Activated CD4-positive, alpha-beta memory T cell treated with anti-CD3 and anti-CD28 coated beads for 36 hours (primary cell): ENCODE measurements at places on chromosomes 2 and 18. TPM values are rescaled to one million over a fixed set of nuclear protein-coding genes. Genes with fewer than 3 reads are reported as not detected.

Gene EVX2
- not detected for total RNA-seq

Gene SERPINB13
- not detected for total RNA-seq

Gene C1QL2
- not detected for total RNA-seq

Gene VWA3B
- not detected for total RNA-seq

Gene SLC16A14
- total RNA-seq, result 1.2 TPM

Gene OTX1
- not detected for total RNA-seq

Gene SESTD1
- 11.6 TPM for total RNA-seq

Gene MPPE1
- total RNA-seq, result 34.0 TPM

Gene HOXD11
- total RNA-seq, result not detected

Gene COL4A3
- not detected for total RNA-seq

Gene RFX8
- 1.0 TPM for total RNA-seq

Gene ACVR1C
- 1.3 TPM for total RNA-seq

Gene KLHL41
- 0.55 TPM for total RNA-seq

Gene FLACC1
- total RNA-seq, result 0.67 TPM

Gene PID1
- total RNA-seq, result not detected

Gene HDHD2
- 26.4 TPM for total RNA-seq

Gene CRYGD
- total RNA-seq, result not detected

Gene SERPINB3
- total RNA-seq, result not detected

Gene LRRC30
- total RNA-seq, result not detected

Gene DNER
- not detected for total RNA-seq
